Osteoblast (primary cell): ENCODE measurements at places on chromosomes 5 and 9. TPM values are rescaled to one million over a fixed set of nuclear protein-coding genes. Genes with fewer than 3 reads are reported as not detected.

TAS2R1 gene
- not detected in 2 replicates for total RNA-seq

OTP gene
- under 0.01 TPM in 1 of 2 replicates, not detected in the other for total RNA-seq

SPINK13 gene
- not detected in 2 replicates for total RNA-seq

- no peak overlapping the region for H3K4me3 ChIP-seq
- no peaks in the 10 kb centered on the region for H3K27me3 ChIP-seq
- H3K4me1 ChIP-seq = no peaks in the 10 kb centered on the region
- no peak overlapping the region for H3K27ac ChIP-seq
- peaks cover 46% of the 10 kb centered on the region for H3K36me3 ChIP-seq
- DNase-seq = no peak
Observed at GRCh38 chr5:1495525-1495897, 28.2 kb downstream of the LPCAT1 start.

DNA sequence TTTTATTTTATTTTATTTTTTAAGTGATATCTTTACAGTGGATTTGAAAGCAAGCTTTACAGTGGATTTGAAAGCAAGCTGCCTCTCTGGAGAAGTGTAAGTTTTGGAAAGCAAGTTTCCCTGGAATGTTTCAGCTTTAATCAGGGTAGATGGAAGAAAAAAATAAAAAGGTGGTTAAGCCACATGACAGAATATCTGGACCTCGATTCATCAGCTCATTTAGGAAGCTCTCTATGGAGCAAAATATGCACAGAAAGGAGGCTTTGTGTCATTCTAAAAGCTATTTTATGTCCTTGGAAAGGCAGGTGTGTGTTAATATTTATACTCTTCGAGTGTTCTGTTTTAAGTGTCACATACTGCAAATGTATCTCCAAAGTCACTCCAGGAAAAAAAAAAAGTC is 409.2 kb upstream of the KLF4 start:
- peak; percentile 65 for DNase-seq
- no peaks in the 10 kb centered on the region for H3K36me3 ChIP-seq
- no peak overlapping the region for H3K27ac ChIP-seq
- no peak overlapping the region for H3K4me3 ChIP-seq
- no peaks in the 10 kb centered on the region for H3K4me1 ChIP-seq

- no peaks in the 10 kb centered on the region for H3K36me3 ChIP-seq
- H3K27ac ChIP-seq = no peak overlapping the region
- H3K4me3 ChIP-seq = no peak overlapping the region
- H3K4me1 ChIP-seq = no peaks in the 10 kb centered on the region
Observed at GRCh38 chr9:38523121-38523520, 97.3 kb downstream of the ANKRD18A start.

GRCh38 chr9:21751998-21752397 is 50.4 kb upstream of the MTAP start:
- no peak overlapping the region for H3K27ac ChIP-seq
- H3K4me3 ChIP-seq = no peak overlapping the region
- no peak for DNase-seq
- no peaks in the 10 kb centered on the region for H3K27me3 ChIP-seq

DNA sequence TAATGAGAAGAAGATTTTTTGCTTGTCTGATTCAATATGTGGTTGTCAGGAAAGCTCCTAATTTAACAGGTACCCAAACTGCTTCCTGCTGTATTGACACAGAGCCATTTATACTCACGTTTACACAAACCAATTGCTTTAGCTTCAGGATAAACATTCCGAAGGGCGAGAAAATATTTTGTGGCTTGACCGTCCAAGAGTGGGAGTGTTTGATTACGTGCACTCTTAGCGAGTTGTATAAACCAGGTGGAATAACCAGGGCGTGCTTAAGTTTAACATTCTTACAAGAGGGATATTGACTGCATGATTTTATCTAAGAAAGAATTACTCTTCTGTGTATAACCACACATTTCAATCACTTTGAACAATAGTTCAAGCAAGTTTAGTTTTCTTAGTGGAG is 278.7 kb upstream of the TYRP1 start:
- H3K36me3 ChIP-seq = no peaks in the 10 kb centered on the region
- H3K4me1 ChIP-seq = no peaks in the 10 kb centered on the region
- no peak overlapping the region for H3K4me3 ChIP-seq
- no peak overlapping the region for H3K27ac ChIP-seq
